NCI-H748 treated with DMSO at 0.1 percent for 48 hours (cell line): ENCODE measurements at places on chromosomes 2 and 18.
A peak's percentile ranks its signal among the peaks of the same experiment; 100 is the strongest.

DNA sequence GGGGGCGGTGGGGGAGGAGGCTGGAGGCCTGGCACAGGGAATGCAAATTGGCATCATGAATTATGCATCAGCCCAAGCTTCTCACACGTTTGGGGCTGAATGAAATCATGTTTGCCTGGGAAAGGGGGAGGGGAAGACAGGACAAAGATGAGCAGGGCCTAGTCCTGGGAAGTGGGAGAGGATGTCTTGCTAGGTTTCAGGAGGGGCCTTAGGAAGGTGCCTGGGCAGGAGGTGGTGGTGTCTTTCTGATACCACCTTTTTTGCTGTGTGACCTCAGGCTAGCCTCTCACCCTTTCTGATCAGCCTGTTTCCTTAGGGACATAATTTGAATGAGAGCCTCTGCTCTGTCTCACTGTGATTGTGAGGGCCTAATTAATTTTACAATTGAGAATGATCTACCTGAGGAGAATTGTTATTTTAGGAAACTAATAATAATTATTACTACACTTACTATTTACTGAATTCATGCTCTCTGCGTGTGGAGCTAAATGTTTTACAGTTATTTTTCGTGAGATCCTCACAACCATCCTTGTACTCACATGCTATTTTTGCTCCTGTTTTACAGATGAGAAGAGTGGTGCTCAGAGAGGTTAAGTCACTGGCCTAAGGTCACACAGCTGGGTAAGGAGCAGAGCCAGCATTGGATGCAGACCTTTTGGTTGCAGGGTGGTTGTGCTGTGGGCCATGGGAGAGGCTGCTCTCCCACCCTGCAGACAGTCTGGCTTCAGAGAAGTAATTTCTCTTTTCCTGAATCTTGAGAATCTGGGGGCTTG lies 39.6 kb downstream of the INHBB start:
- no peak for DNase-seq

GRCh38 chr2:26086155-26086637 lies 52.3 kb downstream of the RAB10 start:
- no peak for DNase-seq

DNA sequence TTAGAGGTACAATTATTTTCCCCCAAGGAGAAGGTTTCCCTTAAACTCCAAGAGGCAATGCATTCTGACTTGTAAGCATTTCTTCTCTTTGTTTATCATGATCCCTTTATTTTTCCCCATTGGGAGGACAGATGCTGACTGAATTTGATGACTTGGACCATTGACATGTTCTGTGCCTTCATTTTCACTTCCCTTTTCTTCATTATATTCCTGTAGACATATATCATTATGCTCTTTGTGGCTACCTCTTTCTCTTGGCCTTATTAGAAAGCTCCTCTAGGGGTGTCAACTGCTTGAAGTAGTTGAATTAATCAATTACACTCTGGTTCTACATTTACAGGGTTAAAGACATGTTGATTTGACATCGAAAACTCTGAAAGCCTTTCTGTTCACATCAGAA lies 330.0 kb upstream of the DCC start:
- no peak for DNase-seq

DNA sequence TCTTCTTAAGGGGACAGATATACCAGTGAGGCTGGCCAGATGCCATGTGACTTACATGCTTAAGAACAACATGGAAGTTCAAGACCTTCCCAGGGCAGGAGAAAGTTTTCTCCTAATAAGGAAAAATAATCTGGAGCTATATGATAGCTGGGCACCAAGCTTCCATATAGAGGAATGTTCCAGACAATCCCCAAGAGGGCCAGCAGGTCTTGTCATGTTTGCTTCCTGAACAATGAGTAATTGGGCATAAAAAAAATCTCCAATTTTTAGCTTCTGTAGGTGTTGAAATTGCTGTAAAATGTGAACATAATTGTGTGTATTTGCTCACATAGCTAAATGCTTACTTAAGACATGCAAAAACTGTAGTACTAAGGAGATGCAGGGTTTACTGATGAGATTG lies 809.5 kb upstream of the PIK3C3 start:
- DNase-seq, result no peak

- DNase-seq, result no peak
Measured at GRCh38 chr18:22204996-22205395, 35.6 kb downstream of the GATA6 start.

DNA sequence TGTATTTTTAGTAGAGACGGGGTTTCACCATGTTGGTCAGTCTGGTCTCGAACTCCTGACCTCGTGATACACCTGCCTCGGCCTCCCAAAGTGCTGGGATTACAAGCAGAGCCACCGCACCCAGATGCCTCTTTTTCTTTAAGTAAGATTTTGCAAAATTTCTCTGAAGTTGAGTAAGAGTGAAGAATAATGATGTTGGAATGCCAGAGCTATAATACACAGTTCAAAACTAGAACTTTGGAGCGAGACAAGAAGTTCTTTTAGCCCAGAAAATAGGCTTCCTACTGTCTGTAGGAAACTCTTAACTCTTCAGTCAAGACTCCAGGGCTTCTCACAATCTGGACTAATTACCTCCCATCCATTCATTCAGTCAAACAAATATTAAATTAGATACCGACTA lies 51.4 kb downstream of the MARCHF4 start:
- DNase-seq, result no peak

- peak; percentile 40 for DNase-seq
Measured at GRCh38 chr2:240586919-240587800, 626 bp downstream of the CAPN10 start.

DNA sequence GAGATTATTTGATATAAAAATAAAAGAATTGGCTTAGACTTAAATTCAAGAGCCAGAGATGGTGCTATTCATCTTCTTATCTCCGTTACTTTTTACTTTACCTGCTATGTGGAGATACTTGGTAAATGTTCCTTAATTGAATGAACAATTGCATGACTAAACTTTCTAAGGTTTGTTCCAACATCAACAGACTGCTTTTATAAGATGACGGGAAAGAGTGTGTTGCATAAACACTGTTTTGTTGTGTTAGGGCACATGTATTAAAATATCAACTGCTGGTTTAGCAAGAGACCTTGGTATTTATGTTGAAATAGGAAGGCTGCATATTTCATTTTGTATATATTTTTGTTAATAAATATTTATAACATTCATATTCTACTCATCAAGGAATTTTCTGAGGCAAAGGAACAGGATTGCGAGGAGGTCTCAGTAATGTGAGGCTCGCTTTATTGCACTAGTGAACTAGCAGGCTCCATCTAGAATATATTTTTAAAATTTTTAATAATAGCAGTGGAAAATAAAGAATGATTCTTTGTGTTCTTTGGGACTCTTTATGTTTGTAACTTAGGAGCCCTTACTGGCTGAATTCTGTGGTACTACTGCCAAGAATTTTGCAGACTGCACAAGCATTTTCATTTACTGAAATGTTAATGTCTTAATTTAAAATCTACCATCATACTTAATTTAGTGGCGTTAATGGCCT lies 10.7 kb upstream of the NFE2L2 start:
- DNase-seq, result no peak

GRCh38 chr18:50119296-50119695 lies 75.7 kb downstream of the MYO5B start:
- DNase-seq, result no peak

GRCh38 chr2:1625281-1626001 lies 118.9 kb downstream of the PXDN start:
- no peak for DNase-seq

DNA sequence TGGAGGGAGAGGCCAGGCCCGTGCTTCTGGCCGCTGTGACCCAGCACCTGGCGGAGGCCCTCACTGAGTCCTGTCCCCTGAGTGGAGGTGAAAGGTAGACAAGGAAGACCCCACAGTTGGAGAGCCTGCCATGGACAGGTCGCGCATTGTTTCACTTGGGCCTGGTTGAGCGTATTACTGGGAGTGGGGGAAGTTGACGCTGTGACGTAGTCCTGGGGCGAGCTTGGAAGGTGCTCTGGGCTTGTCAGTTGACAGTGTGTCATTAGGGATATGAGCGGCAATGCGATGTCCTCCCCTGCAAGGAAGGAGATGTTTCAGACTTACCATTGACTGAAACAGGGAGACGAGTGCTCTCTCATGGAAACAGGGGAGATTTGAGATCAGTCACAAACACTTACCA lies 127.1 kb downstream of the SH3RF3 start:
- no peak for DNase-seq

DNA sequence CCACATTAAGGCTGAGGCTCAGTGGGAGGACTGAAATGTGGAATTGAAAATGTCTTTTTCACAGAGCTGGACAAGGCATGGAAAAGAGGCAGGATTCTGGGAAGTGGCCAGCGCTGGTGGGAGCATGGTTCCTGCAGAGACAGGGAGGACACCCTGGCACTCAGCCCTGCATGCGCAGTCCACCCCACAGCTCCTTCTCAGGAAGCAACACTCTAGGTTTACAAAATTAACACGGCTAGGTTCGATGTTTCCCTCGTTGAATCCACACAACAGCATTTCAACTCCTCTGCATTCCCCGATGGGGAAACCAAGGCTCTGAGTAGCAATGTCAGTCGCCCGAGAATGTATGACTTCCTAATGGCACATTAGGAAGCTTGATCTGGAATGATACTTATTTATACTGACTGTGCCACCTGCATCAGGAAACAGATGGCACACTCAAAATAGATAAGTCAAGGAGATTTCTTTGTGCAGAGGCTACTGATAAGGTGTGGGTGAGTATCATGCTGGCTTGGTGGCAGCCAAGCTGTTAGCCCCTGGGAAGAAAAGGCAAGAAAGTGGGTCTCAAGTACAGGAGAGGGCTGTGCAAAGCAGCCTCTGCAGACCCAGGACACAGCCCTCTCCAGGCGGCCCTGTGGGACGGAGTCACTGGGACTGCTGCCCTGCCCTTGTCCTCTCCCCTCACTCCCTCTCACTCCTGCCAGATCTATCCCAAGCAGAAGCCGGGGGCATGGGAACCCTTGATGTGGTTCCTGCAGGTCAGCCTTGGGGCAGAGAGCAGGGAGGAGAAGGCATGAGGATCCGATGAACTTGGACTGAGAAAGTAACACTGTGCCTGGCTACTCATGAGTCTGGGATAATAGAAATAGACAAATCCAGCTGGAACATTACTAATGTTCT lies 158.4 kb upstream of the FHL2 start:
- no peak for DNase-seq

GRCh38 chr2:71948781-71949536 lies 198.7 kb downstream of the CYP26B1 start:
- DNase-seq, result no peak

- DNase-seq, result no peak
Measured at GRCh38 chr2:241493092-241493491, 15.3 kb downstream of the STK25 start.

GRCh38 chr2:152875701-152876695 lies 157.6 kb downstream of the ARL6IP6 start:
- no peak for DNase-seq

DNA sequence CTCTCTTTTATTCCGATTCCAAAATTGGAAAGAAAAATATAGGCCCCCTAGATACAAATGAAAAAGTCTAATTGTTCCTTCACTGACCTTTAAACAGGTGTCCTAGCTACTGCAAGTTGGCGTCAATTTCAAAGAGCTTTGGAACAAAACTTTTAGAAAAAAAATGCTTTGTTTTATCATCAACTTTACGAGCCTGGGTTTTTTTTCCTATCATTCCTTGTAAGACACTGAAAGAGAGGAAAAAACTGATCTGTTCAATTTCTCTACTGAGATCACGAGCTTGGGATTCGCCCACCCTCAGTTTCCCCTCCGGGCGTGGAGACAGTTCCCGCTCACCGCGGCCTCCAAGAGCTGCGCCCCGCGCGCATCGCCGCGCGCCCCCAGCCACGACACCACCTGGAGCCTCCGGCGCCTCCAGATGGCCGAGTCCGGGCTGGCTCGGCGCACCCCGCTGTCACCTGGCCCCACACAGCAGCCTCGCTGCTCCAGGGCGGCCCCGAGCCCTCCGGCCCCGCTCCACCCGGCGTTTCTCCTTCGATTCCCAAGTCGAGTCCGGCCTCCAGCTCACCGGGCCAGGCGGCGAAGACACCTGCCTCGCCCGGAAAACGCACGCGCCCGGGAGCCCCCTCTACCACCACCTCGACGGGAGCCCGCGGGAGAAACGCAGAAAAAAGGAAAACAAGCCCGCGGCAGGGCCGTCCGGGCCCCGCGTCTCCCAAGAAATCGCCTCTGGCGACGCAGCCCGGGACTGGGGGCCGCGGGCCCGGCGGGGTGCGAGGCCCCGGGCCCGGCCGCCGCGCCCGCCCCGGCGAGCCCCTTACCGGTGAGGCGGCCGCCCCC lies 656 bp downstream of the TBC1D8 start:
- DNase-seq, result no peak

DNA sequence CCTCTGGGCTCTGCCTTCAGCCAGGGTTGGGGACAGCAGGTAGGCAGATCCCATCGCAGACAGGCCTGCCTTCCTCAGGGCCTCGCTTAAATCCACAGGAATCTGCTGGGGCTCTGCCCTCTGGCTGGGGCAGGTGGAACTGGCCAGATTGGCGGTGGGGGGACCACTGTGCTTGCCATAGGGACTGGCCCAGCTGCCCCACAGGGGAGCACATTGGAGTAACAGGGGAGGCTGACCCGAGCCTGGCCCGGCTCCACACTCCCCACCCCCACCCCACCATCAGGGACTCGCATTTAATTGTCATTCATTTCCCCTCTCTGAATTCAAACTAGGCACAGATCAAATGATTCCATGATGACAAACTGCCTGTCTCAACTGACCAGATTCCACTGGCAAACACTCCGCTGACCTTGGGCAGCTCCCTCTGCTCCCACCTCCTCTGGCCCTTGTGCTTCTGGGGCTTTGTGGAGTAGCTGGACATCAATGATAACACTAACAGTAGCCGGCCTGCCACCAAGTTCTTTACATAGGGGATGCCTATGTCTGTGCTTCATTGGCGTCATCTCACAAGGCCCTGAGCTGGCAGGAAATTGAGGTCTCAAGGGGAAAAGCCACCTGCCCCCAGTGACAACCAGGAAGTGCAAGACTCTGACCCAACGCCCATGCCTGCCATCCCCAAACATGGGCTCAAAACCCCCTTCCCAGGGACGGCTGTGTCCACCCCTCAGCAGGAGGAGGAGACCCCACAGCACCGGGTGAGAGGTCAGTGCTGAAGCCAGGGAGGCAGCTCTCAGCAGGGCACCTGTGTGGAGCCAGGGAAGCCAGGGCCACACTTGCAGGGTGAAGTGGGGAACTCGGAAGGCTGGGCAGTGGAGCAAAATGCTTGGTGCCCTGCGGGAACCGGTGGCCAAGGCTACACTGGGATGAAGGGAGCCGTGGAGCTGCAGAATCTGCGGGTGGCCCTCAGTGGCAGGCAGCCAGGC lies 2.1 kb upstream of the B3GNT7 start:
- DNase-seq, result no peak

DNA sequence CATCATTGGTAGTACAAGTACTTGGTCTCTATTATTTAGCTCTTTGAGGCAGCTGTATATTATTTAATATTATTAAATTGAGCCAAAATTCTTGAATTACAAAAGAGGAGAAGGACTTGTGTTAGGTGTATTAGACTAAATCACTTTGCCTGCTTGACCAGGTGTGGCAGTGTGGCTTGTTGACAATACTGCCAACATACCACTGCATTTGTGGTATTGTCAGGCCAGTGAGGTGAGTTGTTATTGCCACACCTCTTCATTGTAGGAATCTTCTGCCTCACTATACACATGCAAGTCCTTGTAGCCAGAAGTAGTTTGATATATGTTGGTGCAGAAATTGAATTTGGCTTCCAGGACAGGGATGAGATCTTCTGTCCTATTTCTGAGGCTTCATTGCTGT lies 40.5 kb downstream of the CYP20A1 start:
- DNase-seq, result no peak

- DNase-seq, result no peak
Measured at GRCh38 chr2:146821836-146822316, 1023.0 kb upstream of the ACVR2A start.
